ENCODE measurements at places on chromosomes 3 and 15.

DNA sequence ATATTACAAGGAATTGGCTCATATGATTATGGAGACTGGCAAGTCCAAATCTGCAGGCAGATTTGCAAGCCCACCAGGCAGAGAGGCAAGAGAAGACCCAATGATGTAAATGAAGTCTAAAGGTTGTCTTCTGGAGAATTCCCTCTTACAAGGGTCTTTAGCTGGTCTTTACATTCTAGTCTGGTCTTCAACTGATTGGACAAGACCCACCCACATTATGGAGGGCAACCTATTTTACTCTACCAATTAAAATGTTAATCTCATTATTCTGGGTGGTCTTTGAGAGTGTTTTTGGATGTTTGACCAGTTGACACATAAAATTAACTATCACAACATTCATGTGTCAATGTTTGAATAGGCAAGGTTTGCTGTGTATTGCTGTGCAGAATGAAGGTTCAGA lies 28.0 kb upstream of the ATP11B start:
- no peak for DNase-seq

DNA sequence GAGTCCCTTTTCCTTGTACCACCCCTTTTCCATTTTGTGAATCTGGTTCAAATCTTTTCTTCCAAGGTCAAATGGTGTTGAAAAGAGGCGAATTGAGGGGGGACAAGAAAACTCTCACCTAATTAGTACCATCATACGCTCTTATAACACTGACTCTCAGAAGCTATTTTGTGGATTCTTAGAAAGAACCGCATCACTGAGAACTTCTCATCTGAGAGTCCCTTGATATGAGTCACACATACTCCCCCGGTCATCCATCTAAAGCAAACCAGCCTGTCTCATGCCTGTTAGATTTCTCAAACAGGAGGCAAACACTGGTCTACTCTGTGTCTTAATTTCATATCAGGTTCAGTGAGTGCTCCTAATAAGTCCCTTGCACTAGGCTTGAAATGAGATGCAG lies 76.5 kb upstream of the SPRED1 start:
- no peak for DNase-seq

GRCh38 chr3:196072313-196072712 lies 9.6 kb downstream of the TFRC start:
- no peak for DNase-seq

- no peak for DNase-seq
Measured at GRCh38 chr3:1183320-1184048, 90.7 kb downstream of the CNTN6 start.

DNA sequence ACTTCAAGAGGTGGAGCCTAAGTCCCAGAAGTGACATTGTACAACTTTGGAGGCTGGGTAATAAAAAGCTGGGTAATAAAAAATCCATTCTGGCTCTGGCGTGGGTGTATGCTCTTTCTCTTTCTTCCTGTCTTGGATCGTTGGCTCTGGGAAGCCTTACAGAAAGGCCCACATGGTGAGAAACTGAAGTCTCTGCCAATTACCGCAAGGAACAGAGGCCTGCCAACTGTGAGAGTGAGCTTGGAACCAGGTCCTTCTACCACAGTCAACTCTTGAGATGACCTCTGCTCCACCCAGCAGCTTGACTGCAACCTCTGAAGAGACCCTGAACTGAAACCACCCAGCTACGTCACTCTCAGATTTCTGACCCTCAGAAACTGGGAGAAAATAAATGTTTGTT lies 51.0 kb downstream of the NR2F2 start:
- no peak for DNase-seq

Data from cortex of kidney (tissue), 1 donor.